ENCODE measurements at places on chromosomes 13 and 19.

GRCh38 chr13:23806874-23807526 lies 82.2 kb downstream of the MIPEP start:
- no peak for DNase-seq

- DNase-seq: no peak
Observed at GRCh38 chr19:46124638-46125115, at the start of gene IGFL3. IGFL3 (minus strand) TSS chr19:46124688; CDS start chr19:46124649, 39 bp downstream.

DNA sequence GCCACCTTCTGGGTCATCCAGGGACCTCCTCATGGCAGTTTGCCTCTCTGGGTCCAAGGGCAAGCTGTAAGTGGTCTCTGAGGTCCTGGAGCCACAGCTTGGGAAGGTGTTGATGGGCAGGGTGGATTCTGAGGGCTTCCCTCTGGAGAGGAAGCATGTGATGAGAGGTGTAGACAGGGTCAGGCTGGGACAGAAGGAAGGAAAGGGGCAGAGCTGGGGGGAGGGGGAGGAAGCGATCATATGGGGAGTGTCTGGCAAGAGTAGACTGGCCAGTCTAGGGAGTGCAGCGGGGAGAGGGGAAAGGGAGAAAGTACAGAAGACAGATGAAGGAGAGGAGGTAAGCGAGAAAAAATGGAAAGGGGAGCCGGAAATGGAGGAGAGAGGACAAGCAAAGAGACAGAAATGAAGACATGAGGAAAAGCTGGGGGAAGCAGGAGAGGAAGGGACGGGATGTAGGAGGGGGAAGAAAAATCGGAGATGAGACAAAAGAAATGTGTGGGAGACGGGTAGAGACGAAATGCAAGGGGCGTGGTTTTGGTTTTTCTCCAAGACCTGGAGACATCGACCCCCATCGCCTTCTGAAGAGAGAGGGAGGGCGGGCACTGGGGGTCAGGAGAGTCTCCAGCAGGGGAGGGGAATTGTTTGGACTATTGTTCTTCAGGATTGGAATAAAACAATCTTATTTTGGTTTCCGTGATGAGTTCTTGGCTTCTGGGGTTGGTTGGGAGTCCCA lies 26.6 kb downstream of the ZSWIM9 start:
- no peak for DNase-seq

DNA sequence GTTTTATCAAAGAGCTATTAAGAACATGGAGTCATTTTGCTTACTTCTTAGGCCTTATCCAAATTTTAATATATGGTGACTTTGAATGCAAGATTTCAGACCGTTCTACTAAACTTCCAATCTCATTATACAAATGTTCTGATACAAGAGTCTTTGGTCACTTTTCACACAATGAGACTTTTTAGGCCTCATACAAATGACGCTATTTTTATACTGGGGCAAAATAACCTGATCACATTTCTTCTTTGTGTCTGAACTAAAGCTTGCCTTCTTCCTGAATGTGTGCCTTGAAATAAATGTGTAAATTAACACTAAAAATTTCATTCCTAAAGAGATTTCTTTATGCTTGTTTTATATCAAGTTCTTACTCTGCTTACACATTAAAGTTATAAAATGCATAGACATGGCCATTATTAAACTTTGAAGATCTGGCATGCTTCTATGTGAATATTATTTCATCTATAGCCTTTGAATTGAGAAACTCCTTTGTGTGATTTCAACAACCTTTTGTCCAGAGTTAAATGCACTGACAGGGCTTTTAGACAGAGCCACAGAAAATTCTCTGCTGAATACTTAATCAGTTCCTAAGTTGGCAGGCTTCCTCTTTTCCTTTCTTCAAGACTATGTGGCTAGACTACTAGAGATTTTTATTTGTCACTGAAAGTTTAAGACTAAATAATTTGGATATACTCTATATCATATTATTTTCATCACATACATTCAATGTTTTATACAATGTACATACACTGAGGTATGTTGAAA lies 86.1 kb downstream of the EDNRB start:
- no peak for DNase-seq

- peak; percentile 32 for DNase-seq
Observed at GRCh38 chr13:27919934-27920676, at the start of gene PDX1. PDX1 (plus strand) TSS chr13:27920000; CDS start chr13:27920139, 139 bp downstream.

DNA sequence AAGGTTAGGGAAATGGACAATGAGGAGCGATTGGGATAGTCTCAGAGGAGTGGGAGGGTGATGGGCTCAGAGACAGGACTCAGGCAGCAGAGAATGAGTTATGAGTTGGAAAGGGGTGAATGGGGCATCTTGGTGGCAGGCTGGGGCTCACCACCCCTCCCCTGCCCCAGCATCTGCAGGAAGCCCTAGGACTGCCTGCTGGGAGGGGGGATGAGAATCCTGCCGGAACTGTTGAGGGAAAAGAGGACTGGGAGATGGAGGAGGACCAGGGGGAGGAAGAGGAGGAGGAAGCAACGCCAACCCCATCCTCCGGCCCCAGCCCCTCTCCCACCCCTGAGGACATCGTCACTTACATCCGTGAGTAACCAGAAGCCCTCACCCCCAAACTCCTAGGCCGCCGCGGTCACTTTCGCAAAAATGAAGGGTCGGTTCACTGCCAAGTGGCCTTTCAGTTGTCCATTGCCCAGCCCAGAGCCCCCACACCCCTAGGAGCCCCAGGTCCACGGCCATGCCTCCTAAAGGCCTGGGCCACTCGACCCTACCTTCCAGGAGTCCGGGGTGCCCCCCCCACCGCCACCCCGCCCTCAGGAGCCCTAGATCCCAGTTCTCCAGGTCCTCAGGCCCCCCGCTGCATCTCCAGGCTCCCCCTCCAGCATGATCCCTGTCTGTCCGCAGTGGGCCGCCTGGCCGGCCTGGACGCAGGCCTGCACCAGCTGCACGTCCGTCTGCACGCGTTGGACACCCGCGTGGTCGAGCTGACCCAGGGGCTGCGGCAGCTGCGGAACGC lies 764 bp downstream of the CLEC11A start:
- DNase-seq: no peak

GRCh38 chr13:79614250-79614918 lies 133.4 kb downstream of the NDFIP2 start:
- no peak for DNase-seq

GRCh38 chr13:94335761-94336526 lies 143.5 kb downstream of the DCT start:
- no peak for DNase-seq

DNA sequence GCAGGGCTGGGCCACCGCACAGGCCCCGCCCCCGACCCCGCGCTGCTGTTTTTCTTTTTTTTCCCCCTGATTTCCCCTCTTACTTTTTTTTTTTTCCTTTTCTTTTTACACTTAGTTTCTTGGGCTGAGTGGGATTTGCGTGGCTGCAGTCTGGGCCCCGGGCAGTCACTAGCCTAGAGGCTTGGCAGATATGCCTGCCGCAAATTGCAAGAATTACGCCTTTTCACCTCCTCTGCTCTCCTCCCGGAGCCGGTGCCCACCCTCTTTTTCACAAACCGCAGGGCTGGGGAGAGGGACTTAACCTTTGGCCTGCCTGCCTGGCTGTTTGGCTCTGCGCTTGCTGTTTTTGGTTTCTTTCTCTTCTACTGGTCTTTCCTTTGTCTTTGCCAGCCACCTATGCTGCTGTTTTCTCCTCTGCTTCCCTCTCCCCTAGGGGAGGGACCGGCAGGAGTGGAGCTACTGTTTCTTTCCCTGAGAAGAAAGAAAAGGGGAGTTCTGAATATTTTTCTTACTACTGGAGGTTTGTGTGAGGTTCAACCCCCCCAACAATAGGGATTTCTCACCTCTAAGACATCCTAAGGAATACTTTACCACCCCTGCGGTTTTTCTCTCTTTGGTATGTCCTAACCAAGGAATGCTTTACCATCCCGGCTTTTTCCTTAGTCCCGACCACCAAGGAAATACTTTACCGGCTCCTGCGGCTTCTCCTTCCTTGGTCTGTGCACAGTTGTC lies 11.0 kb downstream of the ZNF552 start:
- no peak for DNase-seq

GRCh38 chr13:44074611-44075010 lies 194.9 kb downstream of the LACC1 start:
- no peak for DNase-seq

GRCh38 chr13:82878536-82878935 lies 1003.7 kb downstream of the SLITRK1 start:
- no peak for DNase-seq

DNA sequence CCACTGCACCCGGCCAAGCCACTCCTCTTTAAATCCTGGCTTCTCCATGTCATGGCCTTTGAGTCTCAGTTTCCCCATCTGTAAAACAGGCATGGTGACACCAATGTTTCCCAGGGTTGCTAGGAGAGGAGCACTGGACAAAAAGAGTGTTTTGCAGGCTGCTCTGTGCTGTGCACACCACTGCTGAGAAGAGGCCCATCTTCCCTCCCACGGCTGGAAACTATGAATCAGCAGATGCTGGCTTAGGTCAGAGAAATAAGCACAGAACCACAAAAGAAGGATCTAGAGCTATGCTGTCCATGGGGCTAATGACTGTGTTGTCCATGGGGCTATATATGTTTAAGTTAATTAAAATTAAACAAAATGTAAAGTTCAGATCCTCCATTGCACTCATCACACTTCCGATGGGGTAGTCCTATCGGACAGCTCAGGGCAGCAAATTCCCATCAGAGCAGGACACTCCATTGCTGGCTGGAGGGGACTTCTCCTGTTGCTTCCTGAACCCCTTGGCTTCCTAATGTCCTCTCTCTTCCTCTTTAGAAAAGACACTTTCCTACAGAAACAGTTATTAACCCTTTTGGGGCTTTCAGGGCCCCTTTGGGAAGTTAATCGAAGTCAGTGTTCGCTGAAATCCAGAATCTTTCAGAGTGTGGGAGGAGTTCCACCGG lies 37.1 kb downstream of the TSHZ3 start:
- peak; percentile 8 for DNase-seq

DNA sequence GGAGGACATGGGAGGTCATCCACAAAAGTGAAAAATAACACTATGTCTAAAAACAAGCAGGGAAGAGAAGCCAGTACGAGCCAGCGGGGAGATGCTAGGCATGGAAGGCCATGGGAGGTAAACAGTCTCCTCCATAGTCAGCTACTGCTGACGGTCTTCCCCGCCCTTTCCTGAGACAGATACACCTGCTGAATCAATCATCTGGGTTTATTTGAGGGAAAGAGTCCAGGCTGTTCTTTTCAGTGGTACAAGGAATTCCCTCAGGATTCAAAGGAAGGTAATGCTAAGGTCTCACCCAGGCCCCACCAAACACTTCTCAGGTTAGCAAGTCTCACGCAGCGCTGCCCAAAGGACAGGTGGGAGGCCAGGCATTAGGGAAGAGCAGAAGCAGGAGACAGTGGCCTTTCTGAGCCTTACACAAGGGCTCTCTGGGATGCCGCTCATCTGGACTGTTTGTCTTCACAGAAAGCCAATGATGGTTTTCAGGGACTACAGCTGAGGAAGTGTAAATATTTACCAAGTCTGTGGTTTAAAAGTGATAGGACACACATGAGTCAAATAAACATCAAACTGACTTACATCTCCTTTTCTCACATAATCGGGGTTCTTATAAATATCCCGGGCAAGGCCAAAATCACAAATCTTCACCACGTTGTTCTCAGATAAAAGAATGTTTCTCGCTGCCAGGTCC lies 173.9 kb downstream of the FLT1 start:
- no peak for DNase-seq

- DNase-seq: no peak
Observed at GRCh38 chr19:46954993-46955812, 64.4 kb upstream of the NPAS1 start.

GRCh38 chr19:12628040-12629022 lies 17.6 kb downstream of the ZNF791 start:
- DNase-seq: no peak

Measured in stimulated activated naive B cell treated with anti-CD40 and anti-IgM and Interleukin-4, amounts not matched to agents 10 μg/mL and 1 μg/mL and 100 μg/mL, for 72 hours (primary cell).